Muscle of back (tissue), 13 donors: ENCODE measurements at places on chromosomes 5 and 9. TPM values are rescaled to one million over a fixed set of nuclear protein-coding genes. Genes with fewer than 3 reads are reported as not detected.

DNA sequence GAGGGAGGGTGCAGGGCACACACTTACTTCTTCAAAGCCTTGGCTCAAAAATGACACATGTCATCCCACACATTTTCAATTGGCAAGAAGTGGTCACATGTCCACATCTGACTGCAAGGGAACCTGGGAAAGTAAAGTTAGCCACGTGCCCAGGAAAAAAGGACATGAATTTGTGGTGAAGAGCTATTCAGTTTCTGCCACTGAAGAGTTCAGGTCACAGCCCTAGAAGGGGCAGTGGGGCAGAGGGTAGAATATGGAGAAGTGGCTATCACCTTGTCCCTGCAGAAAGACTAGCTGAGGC lies 1.9 kb upstream of the RGS14 start:
- DNase-seq = no peak

DNA sequence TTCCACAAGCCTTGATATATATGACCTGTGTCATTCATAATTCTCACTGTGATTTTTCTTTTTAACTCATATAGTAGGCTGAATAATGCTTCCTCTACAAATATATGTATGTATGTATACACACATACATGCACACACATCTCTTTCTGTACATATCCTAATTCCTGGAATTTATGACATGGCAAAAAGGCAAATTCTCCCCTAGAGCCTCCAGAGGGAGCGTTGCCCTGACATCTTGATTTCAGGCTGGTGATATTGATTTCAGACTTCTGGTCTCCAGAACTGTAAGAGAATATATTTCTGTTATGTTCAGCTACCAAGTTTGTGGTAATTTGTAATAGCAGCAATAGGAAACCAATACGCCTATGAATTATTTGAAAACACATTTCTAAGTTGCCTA lies 166.6 kb upstream of the GAS1 start:
- DNase-seq = no peak

DNA sequence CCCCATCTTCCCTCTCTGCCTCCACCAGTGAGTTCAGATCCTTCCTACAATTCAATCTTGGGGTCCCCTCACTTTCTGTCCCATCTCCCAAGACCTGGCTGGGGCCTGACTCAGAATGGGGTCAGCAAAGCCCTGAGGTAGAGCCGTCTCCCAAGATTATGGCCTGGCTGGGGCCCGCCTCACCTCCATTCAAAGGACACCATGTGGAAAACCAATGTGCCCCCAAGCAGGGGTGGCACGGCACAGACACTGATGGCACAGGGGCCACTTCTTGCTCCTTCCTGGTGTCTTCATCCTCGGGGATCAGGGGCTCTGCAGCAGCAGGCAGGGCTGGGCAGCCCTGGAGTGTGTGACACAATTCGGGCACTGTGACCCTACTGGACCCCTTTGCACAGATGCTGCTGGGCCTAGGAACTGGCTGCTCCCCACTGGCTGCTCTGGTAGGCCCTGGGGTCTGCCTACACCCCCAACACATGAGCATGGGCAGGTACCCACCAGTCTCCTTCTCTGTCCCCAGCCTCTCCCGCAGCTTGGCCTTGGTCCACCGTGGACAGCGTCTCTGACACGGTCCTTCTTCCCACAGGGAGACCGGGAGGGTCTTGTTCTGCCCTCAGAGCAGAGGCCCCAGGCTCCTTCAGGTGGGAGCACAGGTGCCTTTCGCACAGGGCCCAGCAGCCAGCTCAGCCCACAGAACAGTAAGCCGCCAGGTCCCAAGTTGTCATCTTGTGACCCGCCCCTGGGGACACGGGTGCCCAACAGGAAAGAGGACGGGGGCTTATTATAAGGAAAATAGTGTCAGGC lies 89.5 kb downstream of the ADAMTS2 start:
- DNase-seq = no peak

Gene TGFBI
- 136 TPM for polyA plus RNA-seq

GRCh38 chr5:3339798-3340115 lies 255.9 kb upstream of the IRX1 start:
- no peak for DNase-seq

DNA sequence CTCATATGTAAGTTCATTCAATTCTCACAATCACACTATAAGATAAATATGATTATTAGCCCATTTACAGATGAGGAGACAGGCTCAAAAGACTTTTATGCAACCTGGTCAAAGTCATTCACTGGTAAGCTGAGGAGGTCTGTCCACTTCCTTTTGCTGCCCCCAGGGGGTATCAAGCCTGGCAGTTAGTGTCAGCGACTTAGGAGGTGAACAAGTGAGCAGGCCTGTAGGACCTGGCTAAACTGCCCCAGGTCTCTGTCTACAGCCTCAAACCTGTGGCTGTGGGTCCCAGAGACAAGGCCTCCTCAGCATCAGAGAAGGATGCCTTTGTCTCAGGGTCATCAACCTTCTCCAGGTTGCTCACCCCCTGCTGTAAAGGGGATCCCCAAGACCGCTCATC lies 10.4 kb downstream of the TGFBI start:
- DNase-seq = no peak

GRCh38 chr5:147446523-147446922 lies 63.3 kb downstream of the DPYSL3 start:
- DNase-seq = no peak

Gene ZNF879
- polyA plus RNA-seq = 4.9 TPM

Gene PCDHB3
- polyA plus RNA-seq = 2.8 TPM

- DNase-seq = peak; percentile 34
These were observed 111.6 kb downstream of the CMYA5 start for GRCh38 chr5:79800979-79801827.
